ENCODE measurements at places on chromosomes 6 and 20.

- no peak for DNase-seq
Measured at GRCh38 chr20:38296433-38296832, 7.5 kb upstream of the BPI start.

- DNase-seq: no peak
Measured at GRCh38 chr6:63523630-63524029, 48.6 kb upstream of the LOC128125822 start.

GRCh38 chr6:4819706-4820283 is 43.6 kb downstream of the CDYL start:
- no peak for DNase-seq

DNA sequence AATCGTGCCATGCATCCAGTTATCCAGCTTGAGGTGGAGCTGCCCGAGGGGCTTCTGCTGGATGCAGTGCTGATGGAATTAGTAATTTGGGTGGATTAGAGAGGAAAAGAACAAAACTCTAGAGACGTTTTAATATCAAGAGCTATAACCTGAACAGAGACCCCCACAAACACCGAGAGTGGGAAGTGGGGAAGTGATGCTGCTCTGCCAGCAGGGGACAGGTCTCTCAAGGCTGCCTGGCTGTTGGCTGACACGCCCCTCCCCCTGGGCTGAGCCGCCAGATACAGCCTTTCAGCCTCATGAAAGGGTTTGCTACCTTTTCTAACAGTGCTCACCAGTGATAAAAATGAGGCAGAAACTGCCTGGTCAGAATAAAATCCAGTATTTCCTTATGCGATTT is 9.6 kb downstream of the LEMD2 start:
- no peak for DNase-seq
